ENCODE measurements at places on chromosomes 13 and 19.

GRCh38 chr19:21474671-21475181, 30.7 kb upstream of the ZNF429 start:
- no peak for DNase-seq

DNA sequence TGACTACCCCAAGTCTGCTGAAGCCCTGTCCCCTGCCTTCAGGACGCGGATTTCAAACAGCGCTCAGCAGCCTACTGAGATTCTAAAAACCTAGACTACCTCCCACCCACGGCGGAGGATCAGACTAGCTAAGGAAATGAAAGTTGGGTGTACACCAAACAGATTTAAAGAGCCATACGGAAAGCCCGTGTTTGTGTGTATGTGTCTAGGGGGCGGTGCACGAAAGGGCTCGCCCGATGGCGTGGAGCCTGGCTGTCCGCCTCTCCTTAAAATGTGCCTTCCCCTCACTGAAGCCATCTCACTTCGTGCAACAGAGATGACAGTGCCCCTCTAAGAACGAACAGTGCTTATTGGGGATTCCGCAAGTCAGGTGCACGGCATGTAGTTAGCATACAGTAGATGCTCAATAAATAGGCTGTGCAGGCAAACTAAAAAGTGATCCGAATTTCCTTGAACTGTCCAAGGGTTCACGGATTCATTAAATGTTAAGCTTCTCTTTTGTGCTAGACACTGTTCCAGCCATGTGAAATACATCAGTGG, 639 bp downstream of the LENG1 start:
- DNase-seq, result no peak

- no peak for DNase-seq
Observed at GRCh38 chr13:104196611-104197010, 1130.4 kb upstream of the SLC10A2 start.

DNA sequence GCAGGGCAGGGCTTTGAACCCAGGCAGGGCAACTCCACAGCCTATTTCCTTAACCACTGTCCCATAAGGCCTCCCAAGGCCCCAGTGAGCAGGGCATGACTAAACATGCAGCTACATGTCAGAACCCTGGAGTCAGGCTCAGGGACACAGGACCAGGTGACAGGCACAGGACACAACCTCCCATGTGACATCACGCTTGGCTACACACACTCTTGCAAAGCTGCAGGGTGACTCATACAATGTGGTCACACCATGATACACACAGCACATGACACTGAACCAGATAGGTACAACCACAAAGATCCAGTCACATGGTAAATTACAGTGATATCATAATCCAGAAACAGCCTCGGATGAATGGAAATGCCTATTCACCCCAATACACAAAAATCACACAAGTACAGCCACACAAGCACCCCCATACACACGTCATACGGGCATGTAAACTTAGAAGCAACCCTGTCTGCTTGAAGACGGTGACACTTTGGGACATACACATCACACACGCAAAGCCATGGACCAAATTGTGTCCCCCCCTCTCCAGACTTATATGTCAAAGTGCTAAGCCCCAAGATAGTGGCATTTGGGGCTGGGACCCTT, 14.5 kb downstream of the KLK4 start:
- peak; percentile 12 for DNase-seq

GRCh38 chr13:112969692-112970338, 801 bp downstream of the MCF2L start:
- no peak for DNase-seq

DNA sequence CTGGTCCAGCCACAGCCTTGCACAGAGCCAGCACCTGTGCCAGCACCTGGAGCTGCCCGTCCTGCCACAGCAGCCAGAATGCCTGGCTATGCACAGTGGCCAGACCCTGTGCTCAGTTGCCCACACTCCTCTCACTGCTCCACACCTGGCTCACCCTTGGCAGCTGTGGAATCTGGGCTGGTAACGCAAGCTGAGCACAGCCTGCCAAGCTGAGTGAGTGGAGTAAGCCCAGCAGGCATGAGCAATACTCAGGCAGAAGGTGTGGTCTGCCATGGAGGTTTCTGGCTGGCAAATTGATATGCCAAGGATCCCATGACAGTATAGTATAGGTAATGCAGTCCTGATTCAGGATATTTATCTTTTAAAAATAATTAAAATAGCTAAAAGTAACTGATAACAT, 122.2 kb downstream of the PCDH9 start:
- DNase-seq, result no peak

DNA sequence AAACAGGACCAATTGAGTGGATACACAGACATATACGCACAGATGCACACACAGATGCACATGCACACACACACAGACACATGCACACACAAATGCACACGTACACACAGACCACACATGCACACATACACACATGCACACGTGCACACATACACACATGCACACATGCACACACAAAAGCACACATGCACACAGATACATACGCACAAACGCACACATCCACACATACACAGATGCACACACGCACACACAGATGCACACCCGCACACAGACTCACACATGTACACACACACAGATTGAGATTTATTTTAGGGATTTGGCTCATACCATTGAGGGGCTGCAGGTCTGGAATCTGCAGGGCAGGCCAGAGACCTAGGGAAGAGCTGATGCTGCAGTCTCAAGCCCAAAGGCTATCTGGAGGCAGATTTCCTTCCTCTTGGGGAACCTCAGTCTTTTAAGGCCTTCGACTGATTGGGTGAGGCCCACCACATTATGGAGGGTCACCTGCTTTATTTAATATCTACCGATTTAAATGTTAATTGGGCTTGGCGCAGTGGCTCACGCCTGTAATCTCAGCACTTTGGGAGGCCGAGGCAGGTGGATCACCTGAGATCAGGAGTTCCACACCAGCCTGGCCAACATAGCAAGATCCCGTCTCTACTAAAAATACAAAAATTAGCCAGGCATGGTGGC, 22.6 kb downstream of the TMPRSS9 start:
- no peak for DNase-seq

GRCh38 chr19:41702171-41702651, 6.2 kb upstream of the CEACAM5 start:
- peak; percentile 42 for DNase-seq

DNA sequence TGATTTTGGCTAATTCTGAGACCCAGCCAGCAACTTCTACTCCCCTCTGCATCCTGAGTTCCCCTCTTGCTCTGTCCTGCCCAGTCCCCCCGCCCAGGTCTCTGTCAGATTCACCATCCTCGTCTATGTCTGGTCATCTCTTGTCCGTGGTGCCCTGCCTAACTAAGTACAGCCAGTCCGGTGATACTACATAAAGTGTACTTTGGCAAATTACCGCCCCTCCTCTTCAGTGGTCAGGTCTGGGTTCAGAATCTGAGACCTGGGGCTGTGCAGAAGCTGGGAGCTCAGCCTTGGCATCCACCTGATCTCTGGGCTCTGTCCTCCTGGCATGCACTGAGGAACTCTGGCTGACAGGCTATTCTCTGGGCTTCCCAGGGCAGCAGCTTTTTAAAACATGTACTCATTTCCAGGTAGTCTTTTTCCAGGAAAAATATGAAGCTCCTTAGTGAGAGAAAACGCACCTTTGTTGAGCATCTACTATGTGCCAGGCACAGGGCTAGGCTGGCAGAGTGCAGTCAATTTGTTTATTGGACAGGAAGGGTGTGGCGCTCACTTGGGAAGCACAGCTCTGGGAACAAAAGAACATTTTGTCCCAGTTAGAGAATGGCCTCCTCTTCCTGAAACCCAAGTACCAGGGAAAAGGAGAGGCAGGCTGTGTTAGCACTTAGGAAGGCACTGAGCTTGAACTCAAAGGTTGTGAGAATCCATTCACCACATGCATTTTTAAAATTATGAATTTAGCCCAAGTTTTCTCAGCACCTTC, 88.9 kb downstream of the TSHZ3 start:
- DNase-seq, result no peak

- peak; percentile 97 for DNase-seq
Observed at GRCh38 chr19:48681127-48681470, 8.3 kb upstream of the NTN5 start.

DNA sequence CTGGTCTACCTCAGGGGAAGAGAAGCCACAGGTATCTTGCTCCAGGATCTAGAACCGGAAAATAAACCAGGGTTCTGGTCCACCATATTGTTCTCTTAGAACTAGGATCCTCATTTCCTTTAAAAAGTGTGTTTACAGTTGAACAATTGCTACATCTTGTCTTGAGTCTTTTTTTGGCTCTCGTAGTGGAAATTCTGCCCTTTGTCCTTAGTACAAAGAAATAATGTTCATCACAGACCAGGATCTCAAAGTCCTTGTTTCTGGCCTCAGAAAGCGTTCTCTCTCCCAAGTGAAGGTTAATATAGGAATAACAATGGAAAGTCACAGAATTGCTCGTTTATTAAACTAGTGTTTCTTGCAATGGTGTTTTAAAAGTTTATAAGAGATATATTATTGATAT, 20.8 kb downstream of the KLF2 start:
- DNase-seq, result no peak

GRCh38 chr13:102707467-102707866, 12.6 kb upstream of the METTL21C start:
- peak; percentile 85 for DNase-seq

DNA sequence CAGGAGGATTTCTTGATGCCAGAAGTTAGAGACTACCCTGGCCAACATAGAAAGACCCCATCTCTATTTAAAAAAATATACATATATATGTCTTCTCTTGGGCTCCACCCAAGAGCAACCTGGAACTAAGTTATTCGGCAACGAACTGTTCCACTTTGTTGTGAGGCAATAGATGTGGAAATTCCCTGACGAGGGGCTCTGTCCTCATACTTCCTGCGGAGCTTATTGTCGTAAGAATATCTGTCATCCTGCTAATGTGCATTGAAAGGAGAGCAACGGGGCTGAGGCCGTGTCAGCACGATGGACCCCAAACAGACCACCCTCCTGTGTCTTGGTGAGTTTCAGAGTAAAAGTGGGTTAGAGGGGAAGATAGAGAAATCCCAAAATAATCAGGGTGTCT, at the start of gene FCAR:
Gene FCAR (plus strand): TSS at position 246 of the 400 bp plus-strand sequence. CDS start 55 bp downstream, at position 301.
- no peak for DNase-seq

DNA sequence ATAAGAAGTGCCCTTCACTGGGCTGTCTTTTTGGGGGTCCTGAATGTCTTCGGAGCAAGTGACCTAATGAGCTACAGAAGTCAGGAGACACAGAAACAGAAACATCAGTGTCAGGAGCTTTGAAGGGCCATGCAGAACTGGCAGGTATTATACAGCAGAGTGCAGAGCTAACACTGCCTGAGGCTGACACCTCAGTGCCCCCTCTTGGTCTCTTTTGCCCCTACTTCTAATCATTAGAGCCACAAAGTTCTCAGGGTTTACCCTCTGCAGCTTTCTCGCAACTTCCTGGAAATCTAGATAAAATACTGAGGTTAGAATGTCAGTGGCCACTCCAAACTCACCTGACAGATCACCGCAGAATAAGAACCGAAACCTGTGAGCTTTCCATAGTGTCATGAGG, 172.7 kb downstream of the B3GLCT start:
- DNase-seq, result no peak

GRCh38 chr13:101291646-101292515, 124.4 kb downstream of the NALCN start:
- no peak for DNase-seq

GRCh38 chr19:19487950-19488874, 27.1 kb downstream of the TSSK6 start:
- peak; percentile 19 for DNase-seq

- DNase-seq, result no peak
Observed at GRCh38 chr19:53659292-53659691, 27.5 kb downstream of the DPRX start.
